ENCODE measurements at places on chromosomes 12 and 14. TPM values are rescaled to one million over a fixed set of nuclear protein-coding genes. Genes with fewer than 3 reads are reported as not detected.
A peak's percentile ranks its signal among the peaks of the same experiment; 100 is the strongest.

- DNase-seq, result peak; percentile 34
Measured at GRCh38 chr14:104824353-104824997, 23.6 kb downstream of the ZBTB42 start.

DNA sequence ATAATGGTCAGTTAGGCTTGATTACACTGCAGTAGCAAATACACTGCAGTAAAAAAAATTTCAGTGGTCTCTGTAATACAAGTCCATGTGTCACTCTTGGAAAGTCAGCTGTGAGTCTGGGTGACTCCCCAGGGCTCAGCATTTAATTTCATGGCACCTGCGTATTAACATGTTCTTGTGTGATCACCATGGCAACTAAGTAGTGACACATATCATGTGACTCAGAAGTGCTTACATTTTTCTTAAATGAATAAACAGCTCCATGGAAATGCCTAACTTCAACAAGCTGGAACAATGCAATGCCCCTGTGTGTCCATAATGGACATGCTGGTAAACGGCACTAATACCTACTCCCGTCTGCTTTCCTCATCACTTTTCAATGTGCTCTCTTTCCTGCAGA, 88.5 kb upstream of the ANO4 start:
- no peak for DNase-seq

- no peak for DNase-seq
Measured at GRCh38 chr12:76704693-76705092, 59.2 kb upstream of the ZDHHC17 start.

DNA sequence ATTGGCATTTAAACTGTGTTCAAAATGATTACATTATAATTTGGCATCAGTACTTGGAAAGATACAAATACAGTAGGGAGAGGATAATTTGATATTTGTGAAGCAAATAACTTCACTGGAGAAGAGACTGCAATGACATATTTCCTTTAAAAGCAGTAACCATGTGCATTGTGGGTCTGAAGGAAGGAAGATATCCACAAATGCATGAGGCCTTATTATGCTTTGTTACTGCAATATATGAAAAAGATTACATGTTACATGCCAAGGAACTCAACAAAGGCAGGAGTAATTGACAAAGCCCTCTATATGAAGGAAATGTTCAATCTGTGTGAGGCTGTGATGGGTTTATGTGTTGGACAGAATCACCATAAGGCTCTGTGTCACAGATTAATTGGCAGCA, 391.5 kb downstream of the APAF1 start:
- no peak for DNase-seq

DNA sequence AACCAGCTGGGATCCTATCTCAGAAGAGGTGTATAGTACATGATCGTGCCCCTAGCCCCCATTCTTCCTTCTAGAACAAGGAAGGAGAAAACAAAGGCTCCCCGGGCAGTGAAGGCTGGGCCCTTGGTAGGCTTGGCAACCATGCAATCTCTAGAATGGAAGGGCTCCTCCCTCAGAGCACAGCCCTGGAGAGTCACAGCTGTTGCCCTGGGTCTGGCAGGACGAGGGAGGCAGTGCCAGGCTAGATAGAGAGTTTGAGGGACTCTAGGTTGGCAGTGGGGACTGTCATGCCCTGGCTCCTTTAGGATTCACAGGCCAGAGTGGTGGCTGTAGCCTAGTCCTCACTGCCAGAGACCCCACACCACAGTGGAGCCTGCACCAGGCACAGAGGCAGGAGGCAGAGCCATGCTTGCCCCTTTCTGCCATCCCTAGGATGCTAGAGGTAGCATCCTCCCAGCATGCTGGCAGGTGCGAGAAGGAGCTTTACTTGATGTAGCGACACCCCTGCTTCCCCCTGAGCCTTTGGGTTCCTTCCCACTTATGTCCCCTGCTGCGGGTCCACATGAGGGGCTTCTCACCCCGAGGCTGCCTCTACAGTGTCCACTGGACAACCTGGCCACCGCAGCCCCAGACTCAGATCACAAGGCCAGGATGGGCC, 33.4 kb upstream of the CIPC start:
- DNase-seq, result no peak

DNA sequence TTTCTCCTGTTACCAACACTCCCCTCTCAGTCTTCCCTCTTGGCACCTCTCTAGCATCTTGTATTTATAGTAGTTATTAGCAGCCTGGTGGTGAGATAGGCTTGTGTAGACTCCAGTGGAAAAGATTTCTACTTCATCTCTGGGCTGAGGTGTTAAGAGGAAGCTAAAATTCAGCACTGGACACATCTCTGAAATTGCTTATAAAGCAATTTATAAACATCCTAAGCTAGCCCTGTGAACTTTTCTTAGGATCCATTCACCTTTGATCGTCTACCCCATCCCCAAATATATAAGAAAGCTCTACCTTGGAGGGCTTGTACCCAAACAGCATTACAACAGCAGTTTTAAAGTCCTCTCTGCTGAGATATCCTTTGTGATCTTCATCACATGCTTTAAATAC, 928 bp downstream of the EFCAB11 start:
- peak; percentile 3 for DNase-seq

DNA sequence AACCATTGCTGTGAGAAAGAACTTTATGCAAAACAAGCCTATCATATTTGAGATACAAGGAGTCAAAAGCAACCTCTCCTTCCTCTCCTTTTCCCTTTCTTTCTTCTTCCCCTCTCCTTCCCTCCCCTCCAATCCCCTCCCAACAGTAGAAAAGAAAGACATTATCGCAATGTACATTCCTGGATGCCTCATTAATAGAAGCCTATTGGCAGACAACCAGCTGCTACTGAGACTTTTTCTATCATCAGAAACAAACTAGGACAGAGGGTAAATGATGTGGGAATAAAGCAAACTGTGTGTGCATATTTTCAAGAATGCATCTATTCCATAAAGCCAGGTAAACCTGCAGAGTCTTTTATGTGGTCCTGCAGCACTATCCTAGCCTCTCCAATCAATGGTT, 237.2 kb downstream of the ITPR2 start:
- DNase-seq, result no peak

GRCh38 chr12:5623411-5623810, 191.5 kb downstream of the NTF3 start:
- DNase-seq, result no peak

DNA sequence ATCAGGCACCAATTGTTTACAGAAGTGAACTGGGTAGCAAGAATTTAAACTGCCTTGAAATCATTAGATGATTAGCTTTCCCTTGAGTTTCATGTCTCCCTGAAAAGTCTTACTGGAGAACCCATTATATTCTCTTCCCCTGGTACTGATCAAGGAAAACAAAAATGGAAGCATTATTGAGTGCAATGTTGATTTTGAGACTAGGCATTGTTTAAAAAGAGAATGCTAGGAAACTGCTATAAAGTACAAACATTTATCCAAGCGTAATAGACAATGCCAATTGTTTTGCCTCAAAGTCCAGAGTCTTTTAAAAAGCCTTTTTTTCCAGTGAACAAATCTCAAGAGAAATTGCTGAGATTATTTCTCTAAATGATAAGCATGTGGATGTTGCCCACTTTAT, 197.0 kb downstream of the CCER1 start:
- DNase-seq, result no peak

DNA sequence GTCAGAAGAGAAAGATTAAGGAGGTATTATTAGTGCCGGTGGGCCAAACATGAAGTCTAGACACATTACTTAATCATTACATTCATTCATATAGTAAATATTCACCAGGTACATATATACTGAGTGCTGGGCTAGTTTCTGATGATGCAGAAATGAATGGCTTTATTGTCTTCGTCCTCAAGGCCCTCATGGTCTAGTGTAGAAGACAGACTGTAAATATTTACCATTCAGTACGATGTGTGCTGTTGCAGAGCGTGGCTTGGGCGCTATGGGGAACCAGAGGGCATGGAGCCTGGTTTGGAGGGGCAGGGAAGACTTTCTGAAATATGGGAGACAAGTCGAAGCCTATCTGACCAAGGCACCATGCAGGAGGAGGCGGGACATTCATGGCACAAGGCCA, 37.0 kb upstream of the TCL1B start:
- DNase-seq, result no peak

DNA sequence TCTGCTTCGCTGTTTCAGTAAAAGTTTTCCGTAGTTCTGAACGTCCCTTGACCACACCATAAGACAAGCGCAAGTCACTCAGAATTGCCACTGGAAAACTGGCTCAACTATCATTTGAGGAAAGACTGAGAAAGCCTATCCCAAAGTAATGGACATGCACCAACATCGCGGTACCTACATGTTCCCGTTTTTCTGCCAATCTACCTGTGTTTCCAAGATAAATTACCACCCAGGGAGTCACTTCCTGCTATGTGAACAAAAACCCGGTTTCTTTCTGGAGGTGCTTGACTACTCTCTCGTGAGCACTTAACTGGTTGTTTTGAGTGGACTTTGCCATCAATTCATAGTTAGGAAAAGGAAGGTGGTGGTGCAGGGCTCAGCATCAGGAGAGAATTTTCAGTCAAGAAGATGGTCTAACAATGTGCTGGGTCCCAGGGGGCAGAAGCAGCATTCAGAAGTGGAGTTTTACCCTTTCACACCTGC, 1.4 kb downstream of the EGLN3 start:
- no peak for DNase-seq

GRCh38 chr12:84738481-84738972, 174.1 kb downstream of the SLC6A15 start:
- DNase-seq, result peak; percentile 62

DNA sequence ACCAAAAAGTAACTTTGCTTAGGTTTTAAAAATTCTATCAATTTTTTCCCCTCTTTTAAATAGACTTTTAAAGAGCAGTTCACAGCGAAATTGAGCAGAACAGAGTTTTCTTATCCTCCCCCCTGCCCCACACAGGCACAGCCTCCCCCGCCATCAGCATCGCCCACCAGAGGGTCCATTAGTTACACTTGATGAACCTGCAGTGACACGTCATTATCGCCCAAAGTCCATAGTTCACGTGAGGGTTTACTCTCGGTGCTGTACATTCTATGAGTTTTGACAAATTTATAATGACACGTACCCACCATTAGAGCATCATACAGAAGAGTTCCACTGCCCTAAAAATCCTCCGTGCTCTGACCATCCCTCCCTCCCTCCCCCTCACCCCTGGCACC, 58.4 kb downstream of the FZD10 start:
- DNase-seq, result no peak

- peak; percentile 68 for DNase-seq
Measured at GRCh38 chr12:123532019-123532418, 1.5 kb downstream of the RILPL1 start.

DNA sequence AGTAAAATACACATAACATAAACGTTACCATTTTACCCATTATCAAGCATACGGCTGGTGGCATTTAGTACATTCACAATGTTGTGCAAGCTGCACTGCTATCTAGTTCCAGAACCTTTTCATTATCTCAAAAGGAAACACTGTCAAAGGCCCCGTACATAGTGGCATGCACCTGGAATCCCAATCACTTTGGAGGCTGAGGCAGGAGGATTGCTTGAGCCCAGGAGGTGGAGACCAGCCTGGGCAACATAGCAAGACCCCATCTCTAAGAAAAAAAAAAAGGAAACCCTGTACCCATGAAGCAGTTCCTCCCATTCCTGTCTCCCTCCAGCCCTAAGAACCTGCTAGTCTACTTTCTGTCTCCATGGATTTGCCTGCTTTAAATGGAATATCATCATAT, 7.4 kb upstream of the HVCN1 start:
- DNase-seq, result peak; percentile 1

- DNase-seq, result no peak
Measured at GRCh38 chr12:55666508-55666907, 29.8 kb downstream of the OR10P1 start.

- no peak for DNase-seq
Measured at GRCh38 chr14:87994974-87995373, 2.0 kb upstream of the GALC start.

DNA sequence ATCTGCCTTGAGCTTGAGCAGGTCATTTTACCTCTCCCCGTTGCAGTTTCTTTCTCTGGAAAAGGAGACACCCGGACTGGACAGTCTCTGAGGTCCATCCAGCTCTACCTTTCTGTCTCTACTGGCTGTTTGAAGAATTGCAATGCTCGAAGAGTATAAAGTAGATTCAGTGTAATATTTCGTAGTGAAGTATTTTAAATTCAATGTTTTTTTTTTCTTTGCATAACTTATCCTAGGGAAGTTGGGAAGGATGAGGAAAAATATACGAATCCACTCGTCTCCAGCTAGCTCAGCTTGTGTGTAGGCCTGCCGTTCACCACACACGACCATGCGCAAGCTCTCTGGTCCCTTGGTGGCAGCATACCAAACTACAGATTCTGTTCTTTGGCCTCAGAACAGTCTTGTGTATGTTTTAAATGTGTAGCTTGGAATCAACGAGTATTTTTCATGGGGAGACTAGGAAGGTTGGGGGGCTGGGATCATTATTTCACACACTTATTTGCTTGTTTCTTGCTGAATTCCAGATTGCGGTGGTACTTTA, 307.9 kb downstream of the CACNA1C start:
- DNase-seq, result no peak

GRCh38 chr14:85319101-85319500, 210.8 kb upstream of the FLRT2 start:
- no peak for DNase-seq

DNA sequence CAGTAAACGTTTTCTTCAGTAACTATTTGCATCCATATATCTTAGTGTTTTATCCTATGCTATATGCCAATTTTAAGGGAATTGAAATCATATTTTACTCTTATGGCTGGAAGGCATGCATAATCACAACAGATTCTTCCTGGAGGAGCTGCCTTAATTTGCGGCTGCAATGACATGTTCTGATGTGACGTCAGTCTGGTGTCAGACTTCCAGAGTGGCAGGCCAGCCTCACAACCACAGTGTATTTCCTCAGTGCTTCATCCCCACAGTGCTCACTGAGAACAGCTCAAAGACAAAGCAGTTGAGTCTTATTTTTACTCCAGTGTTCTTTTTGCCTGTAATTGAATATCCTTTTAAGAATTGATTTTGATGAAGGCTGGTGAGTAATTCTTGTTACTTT, 107.1 kb downstream of the PLEKHA5 start:
- no peak for DNase-seq

GRCh38 chr12:32604565-32604964, 74.5 kb upstream of the DNM1L start:
- no peak for DNase-seq

- peak; percentile 66 for DNase-seq
Measured at GRCh38 chr14:20302042-20302755, 3.6 kb downstream of the TTC5 start.

Gene KRT71
- not detected for total RNA-seq

Gene AQP6
- total RNA-seq, result not detected

Gene CFAP54
- total RNA-seq, result 3.2 TPM

Gene SIX6
- not detected for total RNA-seq

Gene ESPL1
- 0.72 TPM for total RNA-seq

Gene TAS2R43
- not detected for total RNA-seq

Gene HHIPL1
- total RNA-seq, result 12.3 TPM

Gene DAD1
- total RNA-seq, result 213 TPM

Gene MYO1H
- not detected for total RNA-seq

Gene DCN
- 1,107 TPM for total RNA-seq

Gene CFL2
- total RNA-seq, result 114 TPM

Gene PLEKHA5
- total RNA-seq, result 86.0 TPM

Gene VSIG10
- total RNA-seq, result 26.5 TPM

Gene OR4E2
- total RNA-seq, result not detected

Measured in osteoblast (primary cell).